ENCODE measurements at places on chromosomes 4 and X. TPM values are rescaled to one million over a fixed set of nuclear protein-coding genes. Genes with fewer than 3 reads are reported as not detected.
A peak's percentile ranks its signal among the peaks of the same experiment; 100 is the strongest.

TMPRSS11D gene
- total RNA-seq: not detected

CITED1 gene
- total RNA-seq: 0.45 TPM

SRPX2 gene
- total RNA-seq: not detected

GRCh38 chr4:53854991-53855568, 209.3 kb downstream of the CHIC2 start:
- DNase-seq: no peak

DNA sequence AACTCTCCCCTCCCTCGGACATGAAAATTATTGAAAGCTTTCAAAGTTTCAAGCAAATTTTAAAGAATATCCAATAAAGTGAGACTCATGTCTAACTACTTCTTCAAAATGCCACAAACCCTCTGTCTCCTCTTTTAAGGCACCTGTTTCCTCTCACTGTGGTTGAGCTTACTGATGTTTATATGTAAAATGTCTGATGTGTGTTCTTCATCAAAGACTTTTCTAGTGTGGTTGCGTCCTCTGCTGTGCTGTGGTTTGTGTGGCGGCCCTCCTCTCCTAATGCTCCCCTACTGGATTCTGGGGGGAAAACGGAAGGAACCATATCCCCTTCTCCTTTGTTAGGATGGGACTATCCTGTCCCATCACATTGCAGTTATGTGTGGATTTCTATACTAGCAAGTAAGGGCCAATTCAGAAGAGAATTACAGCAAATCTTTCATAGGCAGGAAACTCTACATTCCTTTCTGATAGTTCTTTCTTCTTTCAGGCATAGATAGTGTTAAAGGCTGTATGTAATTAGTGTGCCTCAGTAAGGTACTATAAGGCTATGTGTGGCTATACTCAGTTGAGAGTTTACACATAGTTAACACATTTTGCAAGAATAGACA, 221.0 kb upstream of the GPRIN3 start:
- no peak for DNase-seq

GRCh38 chr4:188841523-188841922, 702.3 kb downstream of the TRIML1 start:
- no peak for DNase-seq

DNA sequence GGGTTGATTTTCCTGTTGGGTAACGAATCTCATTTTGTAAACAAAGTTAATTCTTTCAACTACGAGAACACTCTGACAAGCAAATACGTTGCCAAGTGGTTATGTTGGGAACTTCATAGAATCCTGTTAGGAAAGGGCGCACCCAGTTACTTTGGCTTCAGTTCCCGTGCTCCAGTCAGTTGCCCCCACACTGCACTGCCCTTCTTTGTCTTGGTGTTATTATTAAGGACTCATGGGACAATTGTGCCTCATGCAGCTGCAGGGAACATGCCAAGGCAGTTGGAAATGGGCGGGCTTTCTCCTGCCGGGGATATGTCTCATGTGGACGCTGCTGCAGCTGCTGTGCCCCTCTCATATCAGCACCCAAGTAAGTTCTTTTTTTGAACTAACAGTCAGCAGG, 28.9 kb downstream of the OFD1 start:
- peak; percentile 21 for DNase-seq

DNA sequence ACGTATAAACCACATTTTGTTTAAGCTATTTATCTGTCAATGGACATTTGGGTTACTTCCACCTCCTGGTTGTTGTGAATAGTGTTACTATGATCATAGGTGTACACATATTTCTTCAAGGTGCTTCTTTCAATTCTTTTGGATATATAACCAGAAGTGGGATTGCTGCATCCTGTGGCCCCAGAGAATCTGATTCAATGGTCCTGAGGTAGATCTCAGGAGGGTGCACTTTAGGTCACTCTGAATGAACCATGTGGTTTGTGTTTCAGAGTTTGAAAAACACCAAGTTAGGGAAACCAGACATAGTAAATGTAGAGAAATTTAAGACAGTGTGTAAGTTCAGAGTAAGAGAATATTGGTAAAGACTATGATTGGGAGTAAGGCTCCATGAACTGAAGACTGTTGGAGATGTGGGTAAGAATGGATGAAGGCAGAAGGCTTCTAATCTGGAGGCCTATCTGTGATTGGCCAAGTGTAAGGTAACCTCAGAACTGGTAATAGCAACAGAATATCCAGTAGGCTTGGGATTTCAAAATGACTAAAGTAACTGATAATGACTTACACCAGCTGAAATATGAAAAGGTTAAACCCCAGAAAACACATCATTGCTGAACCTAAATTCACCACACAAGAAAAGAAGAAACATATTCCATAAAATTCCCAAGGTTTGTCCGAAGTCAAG, 236.9 kb downstream of the CAMK2D start:
- no peak for DNase-seq

DNA sequence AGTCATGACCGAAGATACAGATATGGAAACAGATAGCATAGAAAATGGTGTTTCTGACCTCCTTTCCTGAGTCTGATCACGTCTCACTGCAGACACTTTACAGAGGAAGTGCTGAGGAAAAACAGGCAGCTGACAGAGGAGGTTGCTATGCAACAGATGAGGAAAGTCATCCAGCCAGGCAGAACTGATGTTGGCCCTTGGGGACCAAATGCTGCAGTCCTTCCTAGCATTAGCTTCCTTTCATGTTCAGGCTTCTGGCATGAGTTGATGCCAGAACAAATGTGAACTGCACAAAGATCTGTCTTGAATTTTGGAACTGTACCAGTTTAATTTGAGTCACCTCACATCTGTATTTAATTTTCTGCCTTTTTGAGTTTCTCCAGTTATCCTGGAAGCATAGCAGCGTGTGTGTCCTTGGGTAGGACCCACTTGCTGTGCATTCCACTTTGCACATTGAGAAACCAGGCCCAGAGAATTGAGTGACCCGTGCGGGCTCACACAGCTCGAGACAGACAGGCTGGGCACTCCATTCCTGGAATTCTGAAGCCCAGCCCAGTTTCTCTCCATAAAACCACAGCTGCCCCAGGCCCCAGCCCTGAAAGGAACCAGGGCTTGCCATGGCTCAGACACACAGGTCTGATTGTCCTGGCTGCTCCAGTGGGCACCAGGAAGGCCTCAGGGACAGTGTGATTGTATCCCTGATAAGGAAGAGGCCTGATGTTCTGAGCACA, 1.4 kb upstream of the MAGED1 start:
- DNase-seq: peak; percentile 4

DNA sequence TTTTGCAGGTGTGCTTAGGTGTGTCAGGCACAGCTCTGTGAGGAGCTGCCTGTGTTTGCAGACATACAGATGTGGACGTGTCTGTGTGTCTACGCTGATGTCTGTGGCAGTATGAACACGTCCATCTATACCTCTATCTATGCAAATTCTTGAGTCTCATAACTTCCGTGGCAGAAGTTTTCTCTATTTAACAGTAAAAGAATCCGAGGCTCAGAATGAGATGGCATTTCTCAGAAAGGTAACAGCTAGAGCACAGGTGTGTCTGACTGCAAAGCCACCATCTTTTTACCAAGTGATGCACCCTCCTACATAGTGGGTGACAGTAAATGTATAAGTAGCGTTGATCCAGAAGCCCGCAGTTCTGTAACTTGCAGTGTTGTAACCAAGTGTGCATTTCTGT, 39.9 kb upstream of the CYP4V2 start:
- DNase-seq: no peak

DNA sequence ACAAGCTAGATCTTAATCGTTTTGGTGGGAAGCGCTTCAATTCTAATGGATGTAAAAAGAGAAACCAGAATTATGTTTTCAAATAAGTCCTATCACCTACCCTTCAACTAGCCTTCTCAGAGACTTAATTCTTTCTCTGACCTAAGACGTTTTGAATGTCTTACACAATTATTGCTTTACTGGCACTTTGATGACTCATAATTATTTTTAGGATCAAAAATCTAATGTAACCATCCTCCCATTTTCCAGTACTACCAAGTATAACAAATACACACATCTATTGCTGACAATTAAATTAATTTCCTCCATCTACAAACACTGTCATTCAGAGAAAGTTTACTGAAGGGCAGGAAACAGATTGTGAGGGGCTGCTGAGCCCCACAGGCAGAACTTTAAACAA, 108.6 kb downstream of the PPP3CA start:
- no peak for DNase-seq

GRCh38 chrX:103372886-103373285, 3.5 kb upstream of the BEX3 start:
- DNase-seq: no peak

GRCh38 chr4:11011249-11011648, 326.7 kb upstream of the CLNK start:
- DNase-seq: no peak
